Stomach (tissue), 19 donors: ENCODE measurements at places on chromosomes 12 and 14.

GRCh38 chr14:54590481-54590880 is 23.6 kb downstream of the SAMD4A start:
- no peak for DNase-seq

DNA sequence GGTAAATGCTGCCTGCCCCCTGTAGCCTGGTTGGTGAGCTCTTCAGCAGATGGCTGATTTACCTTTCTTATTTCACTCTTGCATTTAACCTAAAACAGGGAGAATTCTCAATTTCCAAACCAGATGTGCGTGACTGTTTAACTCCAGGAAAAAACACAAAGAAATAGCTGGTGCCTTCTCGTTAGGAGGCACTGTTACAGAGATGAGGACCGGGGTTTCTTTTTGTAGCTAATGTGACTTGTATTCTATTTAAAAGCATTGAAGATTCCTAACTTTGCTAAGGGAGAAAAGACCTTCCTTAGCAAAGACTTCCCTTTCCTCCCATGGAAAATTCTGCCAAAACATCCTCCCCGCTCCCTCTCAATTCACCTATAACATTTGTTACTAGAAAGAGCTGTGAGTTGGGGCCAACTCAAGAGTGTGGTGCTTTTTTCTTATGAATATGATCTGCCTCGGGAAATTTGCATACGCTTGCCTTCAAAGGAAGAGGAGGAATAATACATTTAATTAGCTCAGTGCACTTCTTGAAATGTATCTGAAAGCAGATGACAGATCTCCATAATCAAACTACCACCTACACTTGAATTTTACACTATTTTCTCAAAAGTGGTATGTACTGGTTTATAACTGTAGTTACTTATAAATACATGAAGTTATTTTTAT is 102.0 kb upstream of the ARID2 start:
- no peak for DNase-seq

GRCh38 chr12:1122786-1123185 is 131.8 kb downstream of the ERC1 start:
- peak; percentile 56 for DNase-seq

- no peak for DNase-seq
These were observed 3.4 kb downstream of the GALNT16 start for GRCh38 chr14:69263364-69263763.

DNA sequence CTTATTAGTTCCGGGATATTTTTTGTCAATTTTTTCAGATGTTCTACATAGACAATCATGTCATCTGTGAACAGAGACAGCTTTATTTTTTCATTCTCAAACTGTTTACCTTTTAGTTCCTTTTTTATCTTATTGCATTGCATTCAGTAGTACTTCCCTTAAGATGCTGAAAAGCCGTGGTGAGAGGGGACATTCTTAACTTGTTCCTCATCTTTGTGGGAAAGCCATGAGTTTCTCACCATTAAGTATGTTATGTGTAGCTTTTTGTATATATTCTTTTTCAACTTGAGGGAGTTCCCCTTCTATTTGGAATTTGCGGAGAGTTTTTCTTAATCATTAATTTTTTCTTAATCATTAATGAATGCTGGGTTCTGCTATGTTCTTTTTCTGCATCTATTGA is 1727.1 kb upstream of the SEL1L start:
- no peak for DNase-seq

- DNase-seq: no peak
These were observed 537.3 kb upstream of the MIS18BP1 start for GRCh38 chr14:45790293-45790692.

DNA sequence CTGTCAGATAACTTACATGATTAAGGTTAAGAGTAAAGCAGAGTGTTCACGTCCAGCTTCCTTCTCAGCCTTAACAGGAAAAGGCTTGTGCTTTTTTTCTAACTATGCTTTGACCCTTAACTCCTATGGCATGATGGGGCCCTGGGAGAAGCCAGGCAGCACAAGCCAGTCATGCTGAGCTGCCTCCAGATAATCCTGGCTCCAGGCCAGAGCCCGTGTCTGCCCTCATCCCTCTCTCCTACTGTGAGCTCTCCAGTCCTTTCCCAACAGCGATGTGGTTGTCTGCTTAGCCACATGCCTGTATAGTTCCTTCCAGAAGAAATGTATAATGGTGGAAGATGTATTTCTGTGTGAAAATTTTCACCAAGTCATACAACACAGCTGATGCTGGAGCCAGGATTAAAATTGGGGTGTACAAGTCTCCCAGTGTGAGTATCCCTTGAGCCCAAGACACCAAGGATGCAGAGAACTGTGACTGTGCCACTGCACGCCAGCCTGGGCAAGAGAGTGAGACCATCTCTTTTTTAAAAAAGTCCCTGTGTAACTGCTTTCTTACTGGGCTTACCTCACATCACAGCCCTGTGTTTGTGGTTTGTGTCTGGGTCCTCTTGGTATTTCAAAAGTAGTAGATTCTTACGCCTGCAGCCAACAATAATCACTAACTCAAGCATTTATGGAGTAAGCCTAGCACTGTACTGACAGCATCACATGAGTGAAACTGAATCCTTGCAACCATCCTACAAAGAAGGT is 7.9 kb upstream of the ITFG2 start:
- DNase-seq: no peak

DNA sequence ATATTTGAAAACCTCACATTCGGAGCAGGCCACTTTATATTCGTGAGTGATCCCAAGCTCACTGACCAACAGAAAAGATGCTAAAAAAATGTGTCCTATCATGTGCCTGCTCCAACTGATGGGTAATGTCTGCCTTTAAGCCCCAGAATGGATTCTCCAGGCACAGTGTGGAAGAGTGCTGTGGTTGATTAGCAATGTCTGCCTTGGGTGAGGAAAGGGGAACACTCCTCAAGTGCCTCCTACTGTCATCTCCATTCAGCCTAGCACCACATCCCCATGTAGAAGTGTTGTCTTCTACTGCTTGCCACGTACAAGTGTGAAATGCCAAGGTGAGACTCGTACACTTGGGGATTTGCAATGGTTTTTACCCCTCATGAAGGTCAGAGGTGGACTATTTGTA is 199.3 kb downstream of the SLC41A2 start:
- DNase-seq: no peak

DNA sequence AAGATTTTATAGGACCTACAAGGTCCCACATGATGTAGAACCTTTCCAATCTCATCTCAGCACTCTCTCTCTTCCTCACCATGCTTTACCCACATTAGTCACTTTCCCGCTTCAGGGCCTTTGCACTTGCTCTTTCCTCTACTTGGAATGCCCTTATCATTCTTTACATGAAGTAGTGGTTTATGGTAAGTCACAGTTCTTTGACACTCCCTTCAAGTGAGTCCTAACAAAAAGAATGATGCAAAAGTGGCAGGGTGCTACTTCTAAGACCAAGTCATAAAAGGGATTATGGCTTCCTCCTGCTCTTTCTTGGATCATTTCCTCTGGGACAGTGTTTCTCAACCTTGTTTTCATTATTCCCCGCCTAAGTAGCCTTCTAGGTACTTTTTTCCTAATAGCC is 13.1 kb downstream of the TMBIM4 start:
- no peak for DNase-seq

- no peak for DNase-seq
These were observed 242.4 kb upstream of the TBX3 start for GRCh38 chr12:114926341-114926740.

DNA sequence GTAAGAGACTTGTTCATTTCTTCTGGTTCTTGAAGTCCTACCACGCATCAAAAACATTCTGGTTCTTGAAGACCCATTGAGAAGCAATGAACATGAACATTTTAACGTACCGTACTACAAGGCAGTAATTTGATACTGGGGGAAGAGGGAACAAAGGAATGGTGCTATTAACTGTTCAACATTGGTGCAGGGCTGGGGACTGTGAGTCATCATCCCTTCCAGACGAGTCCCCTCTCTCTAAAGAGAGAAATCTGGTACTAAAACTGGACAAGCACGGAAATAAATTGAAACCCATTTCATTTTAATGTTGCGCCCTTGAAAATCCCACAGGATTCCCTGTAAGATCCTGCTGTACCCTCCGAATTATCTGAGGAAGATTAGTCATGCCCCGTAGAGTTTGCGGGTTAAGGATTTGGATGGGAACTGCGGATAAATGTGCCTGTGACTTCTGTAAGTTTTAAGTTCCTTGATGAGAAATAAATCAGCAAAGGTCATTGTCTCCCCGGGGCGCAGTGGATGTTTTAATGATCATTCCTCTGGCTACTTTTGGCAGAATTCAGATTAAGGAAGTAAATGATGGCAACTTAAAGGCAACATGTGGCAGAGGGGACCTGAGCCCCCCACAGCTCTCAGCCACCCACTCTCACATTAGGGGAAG is 78.6 kb downstream of the KCNK13 start:
- DNase-seq: no peak

- no peak for DNase-seq
These were observed 174.6 kb downstream of the CACNA1C start for GRCh38 chr12:2227360-2227759.

DNA sequence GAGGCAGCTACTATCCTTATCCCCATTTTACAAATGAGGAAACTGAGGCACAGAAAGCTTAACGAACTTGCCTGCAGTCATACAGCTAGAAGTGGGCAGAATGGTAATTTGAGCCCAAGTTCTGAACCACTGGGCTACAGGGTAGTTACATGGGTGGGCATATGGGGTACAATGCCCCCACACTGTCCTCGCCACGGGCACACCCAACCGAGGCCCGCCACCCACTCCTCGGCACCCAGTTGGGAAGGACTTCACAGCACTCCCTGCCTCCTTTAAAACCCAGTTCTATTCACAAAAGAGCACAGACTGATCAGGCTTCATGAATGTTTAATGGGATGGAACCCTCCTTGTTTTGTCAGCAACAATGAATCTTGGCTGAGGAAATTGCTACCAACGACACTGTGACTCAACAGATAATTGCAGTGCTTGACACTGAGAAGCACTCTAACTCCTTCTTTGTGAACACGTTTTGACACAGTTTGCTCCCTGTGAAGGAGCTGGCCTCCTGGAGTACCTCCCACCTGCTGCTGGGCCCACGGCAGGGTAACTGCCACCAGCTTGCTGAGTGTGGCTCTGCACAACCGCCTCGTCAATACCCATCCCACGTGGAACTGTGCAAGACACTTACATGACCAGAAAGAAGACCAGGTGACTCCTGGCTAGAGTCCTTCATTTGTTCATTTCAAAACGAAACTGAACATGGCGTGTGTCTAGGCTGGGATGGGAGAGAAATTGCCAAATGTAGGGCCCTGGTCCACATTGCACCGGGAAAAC is 63.5 kb downstream of the CLMN start:
- DNase-seq: no peak

DNA sequence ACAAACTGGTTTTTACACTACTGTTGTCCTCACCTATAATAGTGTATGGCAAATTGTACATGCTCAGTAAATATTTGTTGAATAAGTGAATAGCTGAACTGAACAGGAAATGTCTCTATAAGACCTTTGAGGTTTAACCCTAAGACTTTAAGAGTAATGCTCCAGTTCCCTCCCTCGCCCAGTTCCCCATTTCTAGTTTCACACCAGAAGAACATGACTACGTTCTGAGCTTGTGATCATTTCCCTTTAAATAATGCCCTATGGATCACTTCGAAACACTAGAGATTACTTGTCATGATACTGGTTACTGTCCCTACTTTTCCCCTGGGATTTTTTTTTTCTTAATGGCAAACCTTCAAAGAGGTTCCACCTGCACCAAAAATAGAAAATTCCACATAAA is 69.3 kb downstream of the PRKD1 start:
- no peak for DNase-seq

DNA sequence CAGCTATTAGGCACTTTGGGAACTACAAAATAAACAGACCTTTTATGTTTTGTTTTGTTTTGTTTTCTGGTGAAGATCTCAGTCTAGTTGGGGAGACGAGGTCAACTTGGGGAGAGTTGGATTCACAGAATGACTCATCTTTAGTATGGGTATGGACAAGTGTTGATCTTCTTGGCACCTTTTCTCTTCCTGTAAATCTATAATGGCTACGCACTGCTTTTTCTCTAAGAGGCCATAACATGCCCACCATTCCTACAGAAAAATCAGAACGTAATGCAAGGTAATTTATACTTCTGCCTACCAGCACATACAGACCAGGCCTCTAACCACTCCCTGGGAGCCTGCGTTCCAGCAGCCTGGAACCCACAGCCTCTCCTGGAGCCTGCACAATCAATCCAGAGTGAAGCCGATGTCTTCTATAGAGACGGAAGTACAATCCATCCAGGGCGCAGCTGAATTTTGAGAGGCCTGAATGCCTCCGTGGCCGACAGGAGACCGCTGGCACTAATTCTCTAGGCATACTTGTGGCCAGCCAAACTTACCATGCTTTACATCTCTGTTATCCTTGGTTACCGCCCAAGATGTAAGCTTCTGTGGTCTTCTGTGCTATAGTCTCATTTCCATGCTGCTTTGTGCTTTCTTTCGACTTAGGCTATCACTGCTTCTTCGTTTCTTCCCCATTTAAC is 717 bp downstream of the PPHLN1 start:
- DNase-seq: no peak
